Stimulated activated CD8-positive, alpha-beta memory T cell treated with anti-CD3 and anti-CD28 coated beads, Interleukin-15, amount 100 ng/mL, for 4 hours (primary cell): ENCODE measurements at places on chromosomes 1 and 21.

- DNase-seq = no peak
Observed at GRCh38 chr1:85417017-85417416, 47.9 kb downstream of the DDAH1 start.

DNA sequence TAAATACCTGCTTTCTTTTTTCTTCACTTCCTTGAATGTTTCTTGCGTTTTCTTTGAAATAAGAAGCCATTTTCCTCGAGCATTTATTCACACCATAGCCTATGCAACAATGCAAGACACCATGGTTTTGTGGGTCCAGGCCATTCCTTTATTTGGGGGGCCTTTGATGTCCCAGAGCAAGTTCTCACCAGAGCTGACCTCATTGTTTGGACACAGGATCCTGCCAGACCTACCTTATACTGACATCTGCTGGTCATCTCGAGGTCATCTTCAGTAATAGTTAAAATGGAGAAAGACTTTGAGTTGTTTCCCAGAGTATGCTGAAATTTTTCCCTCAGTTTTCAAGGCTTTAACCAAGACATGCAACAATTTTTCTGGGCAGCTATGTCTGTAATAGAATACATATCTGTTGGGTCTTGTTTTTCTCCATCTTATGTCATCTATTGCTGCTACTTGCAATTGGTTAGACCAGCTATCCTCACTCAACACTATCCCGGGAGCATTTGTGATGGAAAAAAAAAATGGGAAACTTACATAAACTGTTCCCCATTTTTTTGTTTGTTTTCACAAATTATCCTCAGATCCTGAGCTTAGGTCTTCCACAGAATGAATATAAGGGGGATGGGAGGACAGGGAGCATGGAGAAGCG, 34.0 kb upstream of the BACE2 start:
- no peak for DNase-seq

GRCh38 chr21:25640202-25640942, 1.3 kb downstream of the JAM2 start:
- no peak for DNase-seq

- DNase-seq = no peak
Observed at GRCh38 chr1:226980565-226981385, 40.7 kb downstream of the COQ8A start.

- no peak for DNase-seq
Observed at GRCh38 chr1:26357121-26357602, 3.2 kb upstream of the CRYBG2 start.

GRCh38 chr1:53274541-53275185, 36.3 kb upstream of the MAGOH start:
- DNase-seq = no peak

DNA sequence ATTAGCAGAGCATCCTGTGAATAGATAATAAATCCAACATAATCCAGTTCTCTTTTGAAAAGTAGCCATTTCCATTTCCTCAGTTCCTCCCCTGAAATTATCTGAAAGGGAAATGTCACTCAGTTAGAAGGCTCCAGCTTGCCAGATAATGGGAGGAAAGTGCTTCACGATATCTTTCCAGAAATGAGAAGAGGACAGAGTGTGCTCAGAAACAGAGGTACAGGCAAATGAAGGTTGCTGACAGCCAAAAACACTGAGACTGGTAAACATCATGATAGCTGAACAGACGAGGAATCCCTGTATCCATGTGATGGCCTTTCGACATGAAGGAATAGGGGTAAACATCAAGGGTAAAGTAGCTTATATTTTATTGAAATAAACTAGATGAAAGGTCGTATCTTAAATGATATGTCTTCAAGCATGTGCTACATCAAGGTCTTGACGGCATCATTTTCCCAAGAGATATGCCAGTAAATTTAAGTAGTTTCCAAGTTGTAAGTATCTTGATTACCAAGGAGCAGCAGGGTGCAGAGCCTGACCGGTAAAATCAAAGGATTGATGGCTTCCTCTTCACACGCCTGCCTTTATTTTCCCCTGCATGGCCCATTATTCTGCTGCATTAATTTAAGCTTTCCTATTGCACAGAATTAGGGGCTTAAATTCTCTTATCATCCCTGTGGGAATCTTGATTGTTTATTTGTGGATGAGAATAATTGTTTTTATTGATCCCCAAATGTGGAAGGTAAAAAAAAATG, 244.3 kb upstream of the ST6GALNAC5 start:
- DNase-seq = no peak

DNA sequence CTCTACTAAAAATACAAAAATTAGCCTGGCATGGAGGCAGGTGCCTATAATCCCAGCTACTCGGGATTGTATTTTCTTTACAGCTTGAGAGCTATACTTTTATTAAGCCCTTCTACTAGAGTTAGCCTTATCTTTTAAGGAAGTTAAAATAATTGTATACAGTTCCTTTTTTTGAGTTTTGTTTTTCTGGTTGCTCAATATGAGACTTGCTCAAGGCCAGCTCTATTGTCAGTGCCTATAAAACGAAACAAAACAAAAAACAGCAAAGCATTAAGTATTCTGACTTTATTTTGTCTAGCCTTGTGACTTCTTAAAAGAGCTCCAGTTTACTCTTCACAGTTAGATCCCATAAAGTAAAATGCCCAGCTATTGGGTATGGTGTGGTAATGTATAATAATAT, 17.2 kb downstream of the PKN2 start:
- no peak for DNase-seq

DNA sequence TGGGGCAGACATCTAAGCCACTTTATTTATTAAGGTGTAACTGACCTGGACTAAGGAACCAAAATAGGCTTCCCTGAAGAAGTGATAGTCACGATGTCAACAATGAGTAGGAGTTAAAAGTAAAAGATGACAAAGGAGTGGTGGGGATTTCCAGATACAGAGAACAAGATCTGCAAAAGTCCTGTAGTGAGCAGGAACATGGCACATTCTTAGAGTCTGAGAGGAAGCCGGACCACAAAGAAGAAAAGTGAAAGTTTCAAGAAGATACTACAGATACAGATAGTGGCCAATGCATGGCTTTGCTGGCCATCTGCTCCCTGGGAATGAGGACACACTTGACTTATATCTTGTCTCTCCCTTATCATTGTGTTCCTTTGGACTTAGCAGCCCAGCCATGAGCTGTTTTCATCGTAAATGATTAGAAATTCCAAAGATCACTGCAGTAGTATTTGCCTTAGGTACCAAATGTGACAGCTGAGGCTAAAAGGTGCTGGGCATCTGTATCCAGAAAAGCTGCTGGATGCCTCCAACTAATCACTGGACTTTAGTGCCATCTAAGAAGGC, 302.4 kb upstream of the NR5A2 start:
- DNase-seq = no peak

DNA sequence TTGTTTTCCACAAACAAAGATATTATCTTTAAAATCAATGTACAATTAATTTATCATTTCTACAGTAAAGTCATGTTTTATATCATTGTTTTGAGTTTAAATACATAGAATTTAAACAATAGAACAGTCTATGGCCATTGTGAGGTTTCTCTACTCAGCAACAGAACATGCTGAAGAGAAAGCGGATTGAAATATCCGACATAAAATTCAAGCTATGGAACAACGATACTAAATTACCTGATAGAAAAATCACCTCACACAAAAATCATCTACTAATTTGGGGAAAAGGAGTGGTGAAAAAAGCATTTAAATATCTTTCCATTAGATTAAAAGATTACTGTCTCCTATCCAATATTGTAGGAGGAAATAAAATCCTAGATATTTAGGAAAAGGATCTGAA, 12.6 kb downstream of the CDKN2C start:
- DNase-seq = no peak

GRCh38 chr1:156497078-156497742, 3.4 kb downstream of the MEF2D start:
- DNase-seq = no peak

DNA sequence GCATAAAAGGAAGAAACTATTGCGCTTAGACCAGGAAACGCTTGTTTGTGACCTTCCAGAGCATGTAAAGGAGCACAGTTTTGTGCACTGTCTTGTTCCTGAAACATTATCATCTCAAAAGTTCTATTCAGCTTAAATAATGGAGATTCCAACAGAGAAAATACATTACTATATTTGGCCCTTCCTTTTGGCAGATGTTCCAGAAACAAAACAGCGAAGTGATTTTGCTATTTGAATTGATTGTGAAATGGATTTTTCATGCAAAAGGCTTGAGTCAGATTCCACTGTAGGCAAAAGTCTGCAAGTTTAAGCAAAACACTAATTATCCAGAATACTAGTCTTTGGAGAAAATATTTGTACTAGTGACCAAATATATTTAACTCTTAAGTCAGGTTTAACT, 80.3 kb upstream of the PTBP2 start:
- DNase-seq = no peak

DNA sequence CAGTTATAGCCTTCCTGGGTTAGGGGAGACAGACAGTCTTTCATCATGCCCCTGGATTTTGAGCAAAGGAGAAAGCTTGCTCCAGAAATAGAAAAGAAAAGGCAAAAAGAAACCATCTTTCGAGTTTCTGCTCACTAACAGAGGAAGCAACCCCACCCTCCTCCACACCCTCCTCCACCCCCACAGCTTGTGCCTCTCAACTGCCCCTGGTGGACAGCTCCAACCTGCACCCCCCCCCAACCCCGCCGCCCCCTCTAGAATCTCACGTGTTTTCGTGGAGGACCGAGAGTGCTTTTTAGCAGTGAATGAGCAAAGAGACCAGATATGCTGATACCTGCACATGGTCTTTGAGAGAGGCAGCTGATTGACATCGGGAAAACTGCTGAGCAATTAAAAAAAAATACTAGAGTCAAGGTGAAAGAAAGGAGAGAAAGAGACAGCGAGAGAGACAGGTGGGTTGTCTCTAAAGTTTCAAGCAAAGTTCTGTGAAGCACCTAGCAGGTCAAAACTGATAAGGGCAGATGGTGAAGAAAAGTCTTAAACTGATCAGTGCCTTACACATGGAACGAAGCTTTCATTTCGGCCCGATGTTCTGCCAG, 358.3 kb downstream of the KIF26B start:
- DNase-seq = no peak

DNA sequence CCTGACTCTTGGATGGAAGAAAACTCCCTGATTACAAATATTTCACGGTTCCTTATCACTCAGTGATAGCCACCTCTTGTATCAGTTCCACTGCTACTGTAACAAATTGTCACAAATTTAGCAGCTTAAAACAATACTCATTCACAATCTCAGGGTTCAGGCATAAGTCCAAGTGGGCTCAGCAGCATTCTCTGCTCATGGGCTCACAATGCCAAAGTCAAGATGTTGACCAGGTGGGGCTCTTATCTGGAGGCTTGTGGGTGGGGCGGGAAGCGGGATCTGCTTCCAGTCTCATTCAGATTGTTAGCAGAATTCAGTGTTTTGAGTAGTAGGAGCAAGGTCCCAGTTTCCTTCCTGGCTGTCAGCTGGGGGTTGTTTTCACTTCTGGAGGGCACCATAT, 137.3 kb upstream of the FAM78B start:
- DNase-seq = no peak

GRCh38 chr1:2314803-2315673, 76.3 kb downstream of the MORN1 start:
- peak; percentile 53 for DNase-seq
